ENCODE measurements at places on chromosomes 1 and 21.
A peak's percentile ranks its signal among the peaks of the same experiment; 100 is the strongest.

DNA sequence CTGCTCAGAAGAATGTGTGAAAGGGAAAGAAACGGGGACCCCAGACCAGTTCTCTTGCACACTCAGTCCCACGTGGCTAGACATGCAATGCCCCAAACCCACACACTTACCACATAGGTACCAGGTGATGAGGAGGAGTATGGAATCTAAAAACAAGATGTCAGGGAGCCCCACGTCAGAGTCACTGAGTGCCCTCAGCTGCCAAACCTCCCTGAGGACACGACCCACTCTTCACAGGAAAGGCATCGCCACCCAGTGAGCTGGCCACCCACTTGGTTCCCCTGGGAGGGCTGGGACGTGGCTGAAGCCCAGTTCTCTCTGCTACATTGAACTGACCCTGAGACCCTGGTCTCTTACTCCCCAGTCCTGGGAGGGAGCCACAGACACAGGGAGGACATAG is 41.4 kb downstream of the MRPL37 start:
- no peak for DNase-seq

- DNase-seq = no peak
Measured at GRCh38 chr1:162062542-162063015, 6.9 kb upstream of the NOS1AP start.

GRCh38 chr1:246302711-246303317 is 204.3 kb downstream of the SMYD3 start:
- no peak for DNase-seq

DNA sequence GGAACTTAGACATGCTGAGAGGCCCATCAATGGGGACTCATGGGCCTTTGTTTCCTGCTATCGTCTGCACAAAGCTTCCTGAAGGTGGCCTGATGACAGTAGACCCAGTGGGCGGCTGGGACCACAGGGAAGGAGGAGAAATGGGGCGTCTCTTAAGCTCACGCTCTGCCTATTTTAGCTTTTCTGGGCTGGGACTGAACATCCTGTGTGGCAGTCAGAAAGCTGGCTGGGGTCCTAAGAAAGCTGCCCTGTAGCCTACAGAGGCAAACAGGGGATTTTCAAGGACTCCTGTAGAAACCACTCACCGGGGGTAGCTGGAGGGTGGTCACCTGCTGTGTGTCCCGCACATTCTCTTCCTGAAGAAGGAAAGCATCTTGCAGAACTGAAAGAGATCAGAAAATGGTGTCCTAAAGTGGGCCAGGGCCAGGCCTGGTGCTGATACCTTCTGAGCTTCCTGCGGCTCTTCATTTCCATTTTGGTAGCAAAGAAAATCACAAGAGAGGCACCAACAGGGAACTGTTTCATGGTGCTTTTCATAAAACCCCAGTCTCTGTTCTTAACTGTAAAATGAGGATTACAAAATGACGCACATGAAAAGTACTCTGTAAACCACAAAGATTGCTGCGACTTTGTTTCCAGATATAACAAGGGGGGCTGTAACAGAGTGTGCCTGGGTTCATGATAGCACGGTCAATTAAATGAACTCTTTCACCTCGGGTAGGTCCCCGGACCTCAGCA is 8.6 kb downstream of the ZNF496 start:
- DNase-seq = no peak

DNA sequence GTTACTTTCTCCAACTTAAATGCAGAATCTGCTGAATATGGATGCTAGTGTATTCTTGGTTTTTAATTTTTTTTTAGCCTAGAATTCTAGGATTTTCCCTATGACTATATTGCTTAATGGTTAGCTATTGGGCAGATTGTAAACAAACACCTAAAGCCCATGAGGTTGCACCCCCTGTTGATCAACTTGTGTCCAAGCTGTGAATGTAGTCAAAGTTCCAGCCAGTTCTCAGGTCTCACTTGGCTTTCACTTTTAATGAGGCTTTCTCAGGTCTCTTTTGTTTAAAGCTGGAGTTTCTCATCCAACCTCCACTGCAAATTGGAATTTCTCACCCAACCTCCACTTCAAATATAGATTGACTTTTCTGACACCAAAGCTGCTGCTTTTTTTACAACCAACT is 35.9 kb downstream of the FCER1A start:
- DNase-seq = no peak

DNA sequence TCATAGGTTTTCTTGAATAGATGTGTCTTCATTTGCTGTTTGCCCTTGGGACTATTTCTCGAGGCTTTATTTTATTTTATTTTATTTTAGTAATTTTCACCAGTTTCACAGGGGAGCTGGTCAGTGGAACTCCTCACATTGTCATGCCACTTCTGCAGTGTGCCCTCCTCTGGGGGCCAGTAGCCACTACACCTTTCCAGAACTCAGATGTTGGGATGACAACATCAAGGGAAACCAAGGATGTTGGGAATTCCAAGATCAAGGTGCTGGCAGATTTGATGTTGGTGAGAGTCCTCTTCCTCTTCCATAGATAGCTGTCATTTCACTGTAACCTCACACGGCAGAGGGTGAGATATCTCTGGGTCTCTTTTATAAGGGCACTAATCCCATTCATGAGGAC is 35.5 kb downstream of the SLC26A9 start:
- DNase-seq = peak; percentile 57

Data from WTC11 (cell line).